Progenitor cell of endocrine pancreas (in vitro differentiated cells): ENCODE measurements at places on chromosomes 1 and 21. TPM values are rescaled to one million over a fixed set of nuclear protein-coding genes. Genes with fewer than 3 reads are reported as not detected.

DNA sequence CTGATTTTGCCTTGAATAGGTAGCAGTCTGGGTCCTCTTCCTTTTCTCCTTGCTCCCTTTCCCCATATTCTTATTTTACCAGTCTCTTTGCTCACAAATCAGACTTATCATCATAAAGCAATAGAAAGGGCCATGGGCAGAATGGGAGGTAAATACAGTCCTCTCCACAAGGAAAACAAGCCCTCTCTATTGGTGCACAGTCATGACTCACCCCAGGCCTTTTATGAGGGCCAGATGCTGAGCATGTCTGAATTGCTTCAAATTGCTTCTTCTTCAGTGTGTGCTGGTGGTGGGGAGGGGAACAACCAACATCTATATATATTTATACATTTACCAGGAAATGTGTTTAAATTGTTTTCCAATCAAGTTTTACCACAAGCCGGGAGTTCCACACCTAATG is 75.2 kb downstream of the GFI1 start:
- no peak for DNase-seq
- no peak overlapping the region for H3K4me3 ChIP-seq
- H3K27ac ChIP-seq = no peak overlapping the region
- H3K27me3 ChIP-seq = no peaks in the 10 kb centered on the region

DNA sequence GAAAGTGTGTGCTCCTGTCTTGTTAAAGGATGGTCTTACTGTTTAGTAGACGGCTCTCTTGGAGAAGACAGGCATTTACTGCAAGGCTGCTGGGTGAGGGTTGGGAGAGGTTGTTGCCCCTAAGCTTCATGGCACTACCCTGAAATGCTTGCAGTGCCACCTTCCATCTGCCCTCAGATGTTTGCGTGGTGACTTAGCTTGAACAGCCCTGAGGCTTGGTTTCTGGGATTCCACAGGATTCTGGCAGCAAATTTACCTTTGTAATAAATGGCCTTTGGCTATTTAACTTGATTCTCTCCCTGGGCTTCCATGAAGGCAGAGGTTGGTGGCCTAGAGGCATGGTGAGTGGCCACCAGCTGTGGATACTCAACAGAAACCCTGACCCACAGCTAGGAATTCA is 11.6 kb downstream of the MTARC1 start:
- no peak overlapping the region for H3K4me3 ChIP-seq
- no peaks in the 10 kb centered on the region for H3K4me1 ChIP-seq
- H3K27ac ChIP-seq = no peak overlapping the region
- H3K36me3 ChIP-seq = peaks cover 15% of the 10 kb centered on the region

- H3K4me3 ChIP-seq = no peak overlapping the region
- no peaks in the 10 kb centered on the region for H3K4me1 ChIP-seq
These were observed 24.7 kb downstream of the NADK start for GRCh38 chr1:1753607-1754005.

FBLIM1 gene
- total RNA-seq = 101 and 105 TPM in 2 replicates

B3GALT2 gene
- 0.44 and 0.79 TPM in 2 replicates for total RNA-seq

FAM131C gene
- total RNA-seq = 1.2 and 1.6 TPM in 2 replicates

CELA2A gene
- total RNA-seq = not detected in 2 replicates

- H3K36me3 ChIP-seq = no peaks in the 10 kb centered on the region
- H3K4me3 ChIP-seq = no peak overlapping the region
- no peak overlapping the region for H3K27ac ChIP-seq
- peaks cover 12% of the 10 kb centered on the region for H3K4me1 ChIP-seq
These were observed 2.8 kb upstream of the ZC3H12A start for GRCh38 chr1:37471345-37472231.
